H1 (cell line): ENCODE measurements at places on chromosomes 12 and 14.

DNA sequence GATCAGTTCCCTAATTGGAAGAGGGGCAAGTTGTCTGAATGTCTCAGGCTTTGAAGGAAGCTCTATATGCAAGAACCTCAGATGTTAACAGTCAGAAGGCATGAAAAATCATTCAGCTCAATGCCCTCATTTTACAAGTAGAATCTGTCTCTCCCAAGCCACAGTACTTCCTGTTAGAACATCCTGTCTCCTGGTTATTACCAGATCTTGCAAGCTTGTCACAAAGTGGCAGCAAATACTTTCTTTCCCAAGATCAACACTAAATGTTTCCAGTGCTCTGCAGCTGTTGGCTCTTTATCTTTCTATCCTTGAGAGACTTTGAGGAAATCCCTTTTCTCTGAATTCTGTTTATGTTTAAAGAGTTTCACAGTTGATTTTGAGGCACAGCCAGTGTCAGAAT, 235.5 kb downstream of the AKAP6 start:
- DNase-seq = no peak

- DNase-seq = no peak
Measured at GRCh38 chr12:48780381-48781025, 8.4 kb downstream of the ADCY6 start.

DNA sequence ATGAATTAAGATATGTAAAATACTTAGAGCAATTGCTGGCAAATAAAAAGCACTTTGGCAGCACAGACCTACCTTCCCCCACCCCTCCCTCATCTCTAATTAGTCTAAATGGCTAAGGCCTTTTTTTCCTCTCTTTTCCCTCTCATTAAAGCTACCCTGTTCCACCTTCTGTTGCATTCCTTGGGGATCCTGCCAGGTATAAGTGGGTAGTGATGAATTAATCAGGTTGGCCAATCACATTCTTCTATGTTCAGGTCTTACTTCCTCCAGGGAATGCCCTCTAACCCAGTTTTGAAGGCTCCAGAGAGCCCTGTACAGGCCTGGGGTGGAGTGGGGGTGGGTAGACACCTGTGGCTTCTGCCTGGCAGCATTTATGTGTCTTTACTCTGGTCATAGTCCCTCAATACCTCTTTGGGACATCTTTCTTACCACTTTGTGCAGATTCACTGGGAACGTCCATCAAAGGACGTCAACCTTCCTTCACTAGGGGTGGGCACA, 28.4 kb downstream of the HSPB8 start:
- DNase-seq = no peak

- no peak for DNase-seq
Measured at GRCh38 chr12:83904175-83904574, 1008.4 kb downstream of the SLC6A15 start.

DNA sequence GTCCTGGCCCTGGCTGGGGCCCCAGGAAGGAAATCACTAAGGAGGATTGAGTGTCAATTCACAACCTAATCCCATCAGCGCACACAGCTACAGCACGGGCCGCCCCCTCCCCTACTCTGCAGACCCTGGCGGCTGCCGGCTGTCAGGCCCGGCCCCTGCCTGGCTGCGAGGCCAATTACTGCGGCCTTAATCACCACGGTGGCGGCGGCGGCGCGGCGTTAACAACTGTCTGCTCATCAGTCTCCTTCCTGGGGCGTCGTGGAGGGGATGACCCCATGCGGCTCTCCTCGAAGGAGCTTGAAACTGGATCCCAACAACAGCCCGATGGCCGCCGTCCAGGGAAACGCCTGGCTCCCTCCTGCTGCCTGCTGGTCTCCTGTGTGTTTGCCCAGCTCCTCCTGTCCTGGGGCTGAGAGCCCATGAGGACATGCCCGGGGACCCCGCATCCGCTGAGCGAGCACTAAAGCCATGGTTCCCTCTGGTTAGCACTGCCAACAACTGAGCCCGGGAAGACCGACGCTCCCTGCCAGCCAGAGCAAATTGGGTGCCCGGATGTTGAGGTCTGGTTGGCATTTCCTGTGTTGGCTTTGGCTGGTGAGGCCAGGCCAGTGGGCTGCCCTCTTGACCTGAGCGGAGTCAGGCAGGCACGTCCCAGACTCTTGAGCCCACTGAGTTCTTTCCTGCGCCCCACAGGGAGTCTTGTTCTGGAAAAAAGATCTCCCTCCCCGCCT, 21.8 kb upstream of the EIF2B2 start:
- no peak for DNase-seq

DNA sequence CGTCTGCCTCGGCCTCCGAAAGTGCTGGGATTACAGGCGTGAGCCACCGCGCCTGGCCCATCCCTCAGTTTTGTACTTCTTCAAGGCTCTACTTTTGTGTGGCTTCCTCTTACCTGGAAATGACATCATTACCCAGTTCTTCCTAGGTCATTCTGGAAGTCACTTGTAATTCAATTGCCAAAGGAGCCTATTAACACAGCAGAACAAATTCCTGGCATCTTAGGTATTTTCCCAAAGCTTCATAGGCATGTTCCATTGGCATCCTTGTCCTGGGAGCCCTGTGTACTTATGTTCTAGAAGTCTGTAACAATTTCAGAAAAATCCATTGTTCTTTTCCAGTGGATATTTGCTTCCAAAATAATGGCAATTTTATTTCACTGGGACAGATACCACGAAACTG, 60.6 kb downstream of the DAAM1 start:
- no peak for DNase-seq
